ENCODE measurements at places on chromosomes 4 and X.

DNA sequence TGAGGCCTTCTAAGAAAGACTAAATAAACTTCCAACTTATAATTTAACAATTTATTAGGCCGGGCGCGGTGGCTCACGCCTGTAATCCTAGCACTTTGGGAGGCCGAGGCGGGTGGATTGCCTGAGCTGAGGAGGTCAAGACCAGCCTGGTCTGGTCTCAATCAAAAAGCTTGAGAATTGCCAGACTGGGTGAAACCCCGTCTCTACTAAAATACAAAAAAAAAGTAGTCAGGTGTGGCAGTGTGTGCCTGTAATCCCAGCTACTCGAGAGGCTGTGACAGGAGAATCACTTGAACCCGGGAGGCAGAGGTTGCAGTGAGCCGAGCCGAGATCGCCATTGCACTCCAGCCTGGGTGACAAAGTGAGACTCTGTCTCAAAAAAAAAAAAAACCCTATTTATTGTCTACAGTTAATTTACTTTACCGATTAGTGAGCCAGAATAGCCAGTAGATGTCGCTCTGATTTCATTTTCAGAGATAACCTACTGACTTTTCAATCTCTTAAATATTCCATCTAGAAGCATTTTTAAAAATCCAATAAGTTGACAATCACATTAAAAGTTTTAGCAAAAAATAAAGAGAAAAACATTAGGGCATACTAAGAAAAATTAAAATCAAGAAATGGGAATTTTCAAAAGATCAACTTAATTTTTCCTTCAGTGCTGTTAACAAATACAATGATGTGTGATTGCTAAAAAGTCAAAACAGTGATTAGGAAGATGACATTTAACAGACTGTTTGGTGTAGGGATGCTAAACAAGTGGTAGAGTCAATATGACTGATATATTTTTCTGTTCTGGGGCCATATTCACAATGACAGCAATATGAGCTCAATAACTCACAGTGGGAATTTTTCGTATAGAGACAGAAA, 4.3 kb upstream of the SHROOM3 start:
- no peak for DNase-seq

DNA sequence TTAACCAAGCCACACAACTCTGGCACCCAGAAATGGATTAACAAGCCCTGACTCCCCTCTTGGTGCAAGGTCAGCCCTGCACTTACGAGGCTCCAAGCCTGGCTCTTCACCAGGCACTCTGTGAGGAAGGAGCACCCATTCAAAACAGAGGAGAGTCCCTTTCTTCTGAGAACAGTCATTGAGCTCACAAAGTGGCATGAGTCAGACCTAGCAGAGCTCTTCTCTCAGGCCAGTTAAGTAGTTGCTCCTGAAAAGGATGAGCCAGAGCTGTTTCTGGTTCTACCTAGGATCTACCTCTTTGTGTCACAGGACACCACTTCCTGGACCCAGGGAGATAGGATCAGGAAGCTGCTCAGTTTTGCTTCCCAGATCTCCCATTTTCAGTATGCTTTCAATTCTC, 48.2 kb downstream of the EVC2 start:
- no peak for DNase-seq

- no peak for DNase-seq
Observed at GRCh38 chr4:106930522-106930921, 105.6 kb downstream of the DKK2 start.

GRCh38 chr4:52645300-52645699, 13.8 kb downstream of the USP46 start:
- no peak for DNase-seq

DNA sequence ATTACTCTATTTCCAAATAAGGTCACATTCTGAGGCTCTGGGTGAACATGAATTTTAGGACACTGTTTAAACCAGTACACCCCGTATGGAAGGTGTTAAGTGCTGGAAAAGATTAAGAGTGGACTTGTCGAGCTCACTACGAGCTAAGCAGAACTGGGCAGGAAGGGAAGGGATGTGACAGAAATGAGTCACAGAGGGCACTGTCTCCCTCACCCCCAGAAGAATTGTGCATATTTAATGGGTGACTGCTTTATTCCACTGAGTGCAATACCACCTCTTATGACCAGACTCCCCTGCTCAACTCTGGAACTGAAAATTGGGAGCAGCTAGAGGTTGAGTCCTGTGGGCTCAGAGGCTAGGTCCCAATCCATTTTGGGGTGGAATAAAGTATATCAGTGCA, 187.4 kb upstream of the RPS6KA3 start:
- DNase-seq = no peak

Measured in stimulated activated CD4-positive, alpha-beta T cell treated with anti-CD3 and anti-CD28 coated beads, Interleukin-1b, Interleukin-23, amount 100 ng/mL, for 1 hour (primary cell).